Activated CD8-positive, alpha-beta memory T cell treated with anti-CD3 and anti-CD28 coated beads, Interleukin-2, amount 50 U/mL, for 48 hours (primary cell): ENCODE measurements at places on chromosomes 11 and 22.

DNA sequence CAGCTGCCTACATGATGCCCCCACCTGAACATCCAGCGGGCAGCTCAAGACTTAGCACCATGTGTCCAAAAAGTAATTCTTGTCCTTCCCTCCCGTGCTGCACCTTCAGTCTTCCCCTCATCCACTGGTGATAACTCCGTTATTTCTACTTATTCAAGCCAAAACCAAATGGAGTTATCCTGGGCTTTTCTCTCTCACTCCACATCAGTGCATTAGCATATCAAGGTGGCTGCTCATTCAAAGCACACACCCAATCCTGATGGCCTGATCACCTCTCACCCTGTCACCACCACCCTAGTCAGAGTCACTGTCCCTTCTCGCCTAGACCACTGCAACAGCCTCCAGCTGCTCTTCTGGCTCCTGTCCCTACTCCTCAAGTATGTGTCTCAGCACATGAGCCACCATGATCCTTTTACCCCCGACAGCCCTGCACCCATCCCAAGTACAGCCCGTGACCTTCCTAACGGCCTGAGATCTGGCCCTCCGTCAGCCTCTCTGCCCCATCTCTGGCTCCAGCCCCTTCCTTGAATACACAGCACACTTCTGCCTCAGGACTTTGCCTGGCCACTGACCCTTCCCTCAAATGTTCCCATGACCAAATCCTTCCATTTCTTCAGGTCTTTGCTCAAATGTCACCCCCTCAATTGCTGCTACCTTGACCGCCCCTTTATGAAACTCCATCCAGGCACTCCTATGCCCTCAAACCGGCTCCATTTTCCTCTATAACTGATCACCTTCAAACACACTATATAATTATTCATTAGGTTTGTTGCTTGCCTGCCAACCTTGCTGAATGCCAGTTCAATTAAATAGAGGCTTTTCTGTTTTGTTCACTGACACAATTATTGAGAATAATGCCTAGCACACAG lies 19.7 kb upstream of the SLC25A1 start:
- no peak for DNase-seq

DNA sequence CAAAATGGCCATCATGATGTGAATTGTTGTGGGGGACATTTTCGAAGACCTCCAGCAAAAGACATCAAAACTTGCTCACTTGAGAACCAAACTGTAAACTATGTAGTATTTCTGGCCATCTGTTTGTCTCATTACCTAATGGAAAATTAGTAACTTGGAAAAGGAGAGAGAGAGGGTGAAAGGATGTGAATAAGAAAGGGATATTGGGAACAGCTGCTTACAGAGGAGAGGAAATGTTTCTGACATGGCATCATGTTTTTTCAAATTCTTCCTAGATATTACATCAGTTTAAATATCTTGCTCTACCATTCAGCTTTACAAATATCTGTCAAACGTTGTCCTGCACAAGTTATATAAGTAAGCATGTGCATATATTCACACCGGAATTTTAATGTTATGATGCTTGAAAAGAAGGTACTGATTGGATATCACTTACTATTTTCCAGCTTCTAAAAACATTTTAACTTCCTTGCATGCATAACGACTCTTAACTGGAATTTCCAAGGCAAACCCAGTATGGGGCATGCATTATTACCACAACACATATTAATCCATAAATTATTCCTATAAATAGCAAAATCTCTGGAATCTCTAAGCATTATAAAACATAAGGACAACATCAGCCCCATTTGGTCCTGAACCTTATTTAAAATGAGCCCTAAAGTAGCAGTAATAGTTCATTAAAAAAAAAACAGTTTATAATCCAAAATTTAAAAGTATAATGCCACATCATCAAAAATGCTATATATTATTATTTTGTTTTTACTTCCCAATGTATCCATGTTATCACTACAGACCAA lies 20.0 kb downstream of the GUCY1A2 start:
- no peak for DNase-seq

GRCh38 chr11:116849060-116849459 lies 11.6 kb upstream of the APOA1 start:
- no peak for DNase-seq

GRCh38 chr22:45529971-45530575 lies 27.4 kb downstream of the FBLN1 start:
- DNase-seq, result no peak

- DNase-seq, result no peak
Observed at GRCh38 chr11:105429096-105429910, 180.6 kb upstream of the GRIA4 start.

- no peak for DNase-seq
Observed at GRCh38 chr11:14254533-14255237, 104.3 kb downstream of the RRAS2 start.

- DNase-seq, result no peak
Observed at GRCh38 chr22:36809351-36809750, 7.5 kb downstream of the PVALB start.

- DNase-seq, result no peak
Observed at GRCh38 chr11:13868710-13869397, 93.7 kb upstream of the SPON1 start.

- DNase-seq, result no peak
Observed at GRCh38 chr11:27717801-27718229, 17.6 kb upstream of the BDNF start.

DNA sequence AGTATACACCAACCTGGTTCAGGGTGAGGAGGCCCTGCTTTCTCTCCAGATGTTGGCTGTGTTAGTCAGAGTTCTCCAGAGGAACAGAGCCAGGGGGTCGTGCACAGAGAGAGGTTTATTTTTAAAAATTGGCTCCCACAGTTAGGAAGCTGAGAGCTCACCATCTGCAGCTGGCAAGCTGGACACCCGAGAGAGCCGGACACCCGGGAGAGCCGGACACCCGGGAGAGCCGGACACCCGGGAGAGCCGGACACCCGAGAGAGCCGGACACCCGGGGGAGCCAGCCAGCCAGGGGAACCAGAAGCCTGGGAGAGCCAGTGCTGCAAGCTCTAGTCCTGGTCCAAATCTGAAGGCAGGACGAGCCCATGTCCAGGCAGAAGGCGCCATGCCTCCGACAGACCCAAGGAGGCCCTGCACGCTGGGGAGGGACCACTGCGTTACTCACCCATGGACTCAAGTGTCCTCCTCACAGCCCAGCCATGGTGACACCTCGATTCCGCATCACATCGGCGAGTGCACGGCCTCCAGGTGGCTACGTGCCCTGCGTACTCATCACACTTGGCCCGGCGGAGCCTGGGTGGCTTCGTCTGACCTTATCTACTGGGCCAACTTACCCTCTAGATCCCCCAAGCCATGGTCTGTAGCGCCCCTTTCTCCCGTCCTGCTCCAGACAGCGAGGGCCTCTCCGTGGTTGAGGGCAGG lies 99.0 kb downstream of the BRD1 start:
- DNase-seq, result peak; percentile 46

GRCh38 chr11:3090096-3090901 lies 33.1 kb upstream of the CARS1 start:
- no peak for DNase-seq

DNA sequence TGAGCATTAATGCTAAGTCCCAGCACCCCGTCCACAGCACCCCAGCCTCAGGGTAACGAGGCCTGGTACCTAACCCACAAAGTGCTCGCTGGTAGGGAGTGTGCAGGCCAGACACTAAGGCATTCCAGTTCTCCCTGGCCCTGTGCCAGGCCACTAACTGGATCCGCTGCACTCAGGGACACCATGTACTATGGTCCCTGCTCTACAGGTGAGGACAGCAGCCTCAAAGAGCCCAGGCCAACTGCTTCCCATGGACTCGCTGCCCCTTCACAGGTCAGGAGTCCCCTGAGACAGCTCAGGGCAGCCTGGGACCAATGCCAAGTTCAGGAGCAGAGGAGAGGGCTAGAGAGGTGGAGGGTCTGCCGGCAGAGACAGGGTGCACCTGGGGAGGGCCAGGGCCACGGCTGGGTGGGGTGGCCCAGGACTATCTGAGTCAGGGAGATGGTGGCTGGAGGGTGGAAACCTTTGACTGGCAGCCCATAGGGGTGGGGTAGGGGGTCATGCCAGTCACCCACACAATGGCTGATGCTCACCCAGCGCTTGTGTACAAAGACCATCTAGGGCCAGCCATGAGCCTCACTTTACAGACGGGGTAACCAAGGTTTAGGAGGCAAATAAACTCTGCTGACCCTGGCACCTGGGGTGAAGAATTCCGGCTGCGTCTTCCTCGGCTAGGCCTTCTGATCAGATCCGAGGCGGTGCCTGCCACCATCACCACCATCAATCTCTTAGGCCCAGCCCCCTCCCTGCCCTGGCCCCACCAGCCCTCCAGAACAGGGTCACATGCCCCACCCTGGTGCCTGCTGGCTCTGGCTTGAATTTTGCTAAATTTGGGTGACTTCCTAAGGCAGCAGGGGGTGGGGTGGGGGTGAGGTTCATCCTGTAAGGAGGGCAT lies 5.6 kb downstream of the OSBPL5 start:
- DNase-seq, result no peak

GRCh38 chr11:17476317-17477083 lies at the start of gene ABCC8:
ABCC8 (minus strand) TSS chr11:17476845; CDS start chr11:17476776, 69 bp downstream.
- DNase-seq, result no peak

GRCh38 chr22:23820748-23821211 lies 18.0 kb downstream of the DERL3 start:
- DNase-seq, result no peak

DNA sequence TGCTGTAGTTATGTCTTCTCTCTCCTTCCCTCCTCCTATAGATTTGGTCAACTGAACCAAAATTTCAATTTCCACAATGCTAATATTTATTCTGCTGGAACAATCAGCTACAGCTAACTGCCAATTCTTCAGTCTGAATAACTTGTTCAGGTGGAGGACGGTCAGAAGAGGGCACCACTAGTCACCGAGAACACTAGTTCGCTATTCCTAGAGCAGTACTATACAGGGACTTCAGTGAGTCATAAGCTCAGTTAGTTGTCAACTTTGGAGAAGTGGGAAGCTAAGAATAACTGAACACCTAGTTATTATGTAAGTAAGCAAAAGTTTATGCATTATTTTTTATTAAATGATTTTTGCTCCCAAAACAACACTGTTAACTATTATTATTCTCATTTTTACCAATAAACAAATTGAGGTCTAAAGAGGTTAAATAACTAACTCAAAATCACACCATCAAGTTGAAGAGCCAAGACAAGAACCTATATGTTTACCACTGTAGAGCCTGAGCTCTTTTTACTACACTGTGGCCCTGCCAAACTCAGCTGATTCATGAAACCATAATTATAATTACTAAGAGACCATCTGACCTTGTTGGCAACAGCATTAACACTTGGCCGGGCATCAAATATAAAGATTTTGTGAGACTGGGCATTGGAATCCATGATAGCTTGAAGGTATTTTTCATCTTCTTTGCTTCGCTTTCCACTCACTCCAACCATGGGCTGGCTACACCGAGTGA lies 59.0 kb downstream of the CEP57 start:
- no peak for DNase-seq

GRCh38 chr11:116787436-116787785 lies 412 bp downstream of the ZPR1 start:
- DNase-seq, result no peak

DNA sequence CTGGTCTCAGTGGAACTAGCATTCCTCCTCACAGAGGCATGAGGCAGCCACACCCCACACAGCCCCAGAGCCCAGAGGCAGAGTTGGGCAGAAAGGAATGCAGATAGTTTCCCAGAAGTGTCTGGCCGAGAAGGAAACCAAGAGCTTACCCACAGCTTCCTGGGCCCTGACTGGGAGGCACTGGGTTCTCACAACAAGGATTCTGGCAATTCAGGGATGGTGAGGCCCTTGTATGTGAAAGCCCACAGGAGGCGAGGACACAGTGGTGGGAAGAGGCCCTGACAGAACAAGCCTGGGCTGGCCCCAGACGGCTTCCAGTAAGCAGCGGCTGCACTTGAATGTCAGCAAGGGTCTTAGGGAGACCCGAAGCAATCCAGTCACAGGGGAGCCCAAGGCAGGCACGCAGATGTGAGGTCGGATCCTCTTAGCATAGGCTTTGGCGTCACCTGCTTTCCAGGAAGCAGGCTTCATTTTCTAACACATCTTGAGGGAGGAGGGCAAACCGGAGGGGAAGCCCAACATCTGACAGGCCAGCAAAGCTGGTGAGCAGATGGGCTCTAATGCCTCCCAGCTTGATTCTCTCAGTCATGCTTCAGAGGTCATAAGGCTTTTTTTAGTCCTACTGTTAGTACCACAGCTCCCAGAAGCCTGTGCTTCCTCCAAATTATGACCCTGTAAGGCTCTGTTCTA lies 78.3 kb upstream of the AKIP1 start:
- no peak for DNase-seq

DNA sequence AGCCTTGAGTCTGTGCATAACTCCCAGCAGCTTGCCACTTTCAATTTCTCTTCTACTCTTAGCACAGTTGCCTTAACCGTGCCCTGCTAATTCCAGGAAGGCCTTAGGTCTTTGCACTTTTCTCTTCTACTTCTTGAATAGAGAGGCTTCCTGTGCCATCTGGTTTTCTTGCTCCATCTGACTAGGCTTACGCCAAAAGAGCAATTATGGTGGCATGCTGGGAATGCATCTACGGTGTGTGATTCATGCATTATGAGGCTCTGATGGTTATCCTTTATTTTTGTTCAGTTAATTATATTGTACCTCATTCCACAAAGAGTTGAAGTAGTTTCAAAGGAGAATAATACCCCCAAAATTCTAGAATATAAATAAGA lies 29.4 kb downstream of the SIK2 start:
- DNase-seq, result no peak

- no peak for DNase-seq
Observed at GRCh38 chr11:27215471-27216269, 147.3 kb downstream of the CCDC34 start.

GRCh38 chr11:76805206-76805913 lies 22.2 kb downstream of the TSKU start:
- DNase-seq, result peak; percentile 65

DNA sequence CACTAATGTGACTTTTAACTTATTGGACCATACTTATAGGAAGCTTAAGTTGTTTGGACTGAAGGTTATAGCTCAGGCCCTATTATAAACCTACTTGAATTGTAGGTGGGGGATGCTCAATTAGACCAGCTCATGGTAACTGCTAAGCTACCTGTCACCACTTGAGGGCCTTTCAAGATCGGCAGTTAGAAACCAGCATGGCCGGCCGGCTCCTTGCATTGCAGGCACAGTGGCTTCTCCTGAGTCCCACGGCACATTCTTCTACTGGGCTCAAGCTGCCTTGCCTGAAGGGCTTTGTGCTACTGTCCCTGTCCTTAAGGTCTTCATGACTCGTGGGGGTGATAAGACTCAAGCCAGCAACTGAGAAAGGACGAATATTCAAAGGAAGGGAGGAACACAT lies 70.8 kb downstream of the TBC1D22A start:
- DNase-seq, result no peak

- DNase-seq, result no peak
Observed at GRCh38 chr22:22761963-22762772, 117.8 kb downstream of the GGTLC2 start.

DNA sequence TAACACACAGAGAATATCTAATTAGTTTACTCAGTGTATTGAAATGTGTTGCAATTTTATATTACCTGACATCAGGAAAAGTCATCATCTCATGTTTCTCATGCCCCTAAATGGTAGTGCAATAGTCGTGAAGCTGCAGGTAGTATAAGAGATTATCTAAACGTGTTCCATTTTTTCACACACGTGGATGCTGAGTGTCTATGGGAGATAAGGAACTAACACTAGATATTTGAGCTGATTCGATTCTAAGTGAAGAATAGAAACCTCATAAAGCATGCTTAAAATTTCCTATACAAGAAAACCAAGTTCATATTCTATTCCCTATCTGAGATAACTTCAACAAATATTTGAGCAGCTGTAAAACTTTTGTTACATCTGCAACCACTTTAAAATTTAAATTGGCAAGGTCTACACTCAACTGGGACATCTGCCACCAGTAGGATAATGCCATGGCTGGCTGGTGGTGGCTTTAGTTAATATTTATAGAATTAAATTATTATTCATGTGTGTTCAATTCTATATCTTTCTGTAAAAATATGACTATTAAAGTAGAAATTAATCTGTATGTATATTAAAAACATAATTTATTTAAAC lies 388.8 kb downstream of the LUZP2 start:
- no peak for DNase-seq
